K562 (cell line): ENCODE measurements at places on chromosomes 13 and 19. TPM values are rescaled to one million over a fixed set of nuclear protein-coding genes. Genes with fewer than 3 reads are reported as not detected.

DNA sequence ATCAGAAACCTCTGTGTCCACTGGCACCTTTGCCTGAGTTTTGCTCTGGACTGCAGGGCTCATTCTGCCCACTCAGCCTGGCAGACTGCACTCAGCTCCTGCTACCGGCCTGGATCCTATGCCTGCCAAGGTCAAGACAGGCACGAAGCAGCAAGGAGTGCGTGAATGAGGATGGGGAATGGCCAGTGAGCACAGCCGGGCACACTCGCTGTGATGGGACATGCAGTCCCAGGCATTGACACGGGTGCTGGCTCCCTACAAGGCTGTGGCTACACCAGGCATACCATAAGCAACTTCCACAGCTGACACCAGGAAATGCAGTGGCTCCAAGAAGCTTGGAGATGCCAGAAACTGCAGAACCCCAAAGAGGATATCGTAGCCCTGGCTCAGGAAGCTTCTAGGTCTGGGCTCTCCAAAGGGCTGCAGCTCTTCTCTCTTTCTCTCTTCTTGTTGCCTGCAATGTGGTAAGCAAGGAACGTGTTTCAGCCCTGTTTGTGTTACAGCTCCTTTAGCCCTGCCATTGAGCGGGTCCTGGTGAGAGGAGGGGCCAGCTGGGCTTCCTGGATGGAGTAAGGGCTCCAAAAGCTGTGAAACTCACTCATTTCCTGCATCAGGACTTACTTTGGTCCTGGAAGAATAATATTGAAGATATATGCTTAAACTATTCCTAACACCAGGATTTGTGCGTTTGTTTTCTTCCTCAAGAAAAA is 832.6 kb upstream of the SLITRK5 start:
- no peaks in the 10 kb centered on the region for H3K36me3 ChIP-seq
- DNase-seq = no peak

- DNase-seq = no peak
- H3K36me3 ChIP-seq = peaks cover 32% of the 10 kb centered on the region; the same call in 2 of the 3 replicates
- no peaks in the 10 kb centered on the region for H3K27me3 ChIP-seq
Measured at GRCh38 chr19:4043401-4043800, 23.3 kb downstream of the ZBTB7A start.

OLFM2 gene
- 0.33 and 0.67 TPM in 2 replicates for total RNA-seq

GRCh38 chr13:112634102-112634501 is 46.1 kb upstream of the TUBGCP3 start:
- H3K27me3 ChIP-seq = peaks cover 17% of the 10 kb centered on the region; the same call in 2 of the 3 replicates
- H3K4me3 ChIP-seq = no peak overlapping the region
- no peak for DNase-seq
- H3K27ac ChIP-seq = no peak overlapping the region
- peaks cover 5% of the 10 kb centered on the region for H3K4me1 ChIP-seq
- no peaks in the 10 kb centered on the region for H3K36me3 ChIP-seq

DNA sequence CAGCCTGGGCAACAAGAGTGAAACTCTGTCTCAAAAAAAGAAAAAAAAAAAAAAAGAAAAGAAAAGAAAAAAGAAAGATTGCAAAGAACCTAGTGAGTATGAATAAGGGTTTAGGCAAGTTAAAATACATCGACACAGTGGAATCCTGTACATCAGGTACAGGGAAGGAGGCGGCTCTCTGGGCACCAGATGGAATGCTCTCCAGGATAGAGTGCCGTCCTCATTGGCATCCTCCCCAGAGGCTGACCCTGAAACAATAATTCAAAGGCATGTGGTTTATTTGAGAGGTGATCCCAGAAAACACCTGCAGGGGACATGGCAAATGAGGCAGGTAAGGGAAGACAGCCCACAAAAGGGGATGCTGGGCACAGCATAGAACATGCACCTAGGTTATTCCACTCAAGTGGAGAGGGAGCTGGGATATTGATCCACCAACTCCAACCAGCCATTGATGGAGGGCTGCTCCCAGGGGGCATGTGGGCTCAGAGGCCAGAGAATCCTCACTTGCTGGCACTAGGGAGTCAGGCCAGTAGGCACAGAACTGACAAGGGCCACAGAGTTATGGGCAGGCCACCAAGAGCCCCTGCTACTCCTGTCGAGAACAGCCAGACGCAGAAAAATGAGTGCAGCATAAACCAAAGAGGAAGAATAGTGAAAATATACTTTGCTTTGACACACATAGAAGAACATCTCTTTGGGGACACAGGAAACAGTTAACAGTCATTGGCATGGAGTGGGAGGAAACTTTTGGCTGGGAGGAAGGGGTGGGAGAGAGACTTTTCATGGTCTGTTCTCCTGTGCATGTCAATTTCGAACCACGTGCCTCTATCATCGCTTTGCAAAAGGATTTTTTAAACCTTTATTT is 4.2 kb downstream of the TSPAN16 start:
- no peaks in the 10 kb centered on the region for H3K36me3 ChIP-seq
- no peak overlapping the region for H3K4me3 ChIP-seq
- no peak for DNase-seq
- no peak overlapping the region for H3K27ac ChIP-seq
- no peaks in the 10 kb centered on the region for H3K4me1 ChIP-seq

DNA sequence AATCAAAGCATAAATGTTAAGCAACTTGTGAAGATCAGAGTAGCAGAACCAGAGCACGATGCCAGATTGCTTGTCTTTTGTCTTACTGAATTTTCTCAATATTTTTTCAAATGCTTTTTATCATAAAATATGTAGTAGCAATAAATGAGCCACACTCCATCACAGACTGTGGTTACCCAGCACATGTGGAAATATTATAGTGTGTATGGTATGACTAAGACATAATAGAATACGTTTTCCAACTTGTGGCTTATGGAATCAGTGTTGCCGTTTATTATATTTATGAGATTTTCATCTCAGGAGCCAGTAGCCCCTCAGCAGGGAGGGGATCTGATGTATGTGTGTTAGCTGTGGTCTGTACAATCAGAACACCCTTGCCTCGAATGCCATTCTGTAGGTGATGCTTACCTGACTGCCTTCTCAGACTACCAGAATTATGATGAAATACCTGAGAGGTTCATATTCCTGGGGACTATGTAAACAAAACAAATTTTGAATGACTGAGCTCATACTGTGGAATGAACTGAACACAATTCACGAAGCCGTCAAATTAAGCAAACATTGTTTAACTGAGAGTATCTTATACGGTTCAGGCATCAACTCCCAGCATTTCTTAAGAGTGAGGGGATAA is 1.9 kb downstream of the SCEL start:
- H3K4me1 ChIP-seq = no peaks in the 10 kb centered on the region
- no peaks in the 10 kb centered on the region for H3K36me3 ChIP-seq
- H3K27ac ChIP-seq = no peak overlapping the region
- H3K27me3 ChIP-seq = 0 out of 3 replicates have a peak, but pooled peaks cover 2% of the 10 kb centered on the region

ELANE gene
- not detected in 2 replicates for total RNA-seq

- no peak overlapping the region for H3K4me3 ChIP-seq
- no peak for DNase-seq
- H3K27me3 ChIP-seq = no peaks in the 10 kb centered on the region
- no peaks in the 10 kb centered on the region for H3K4me1 ChIP-seq
- H3K36me3 ChIP-seq = no peaks in the 10 kb centered on the region
Measured at GRCh38 chr13:39571502-39572092, 31.4 kb downstream of the LHFPL6 start.

FLT3LG gene
- 5.0 and 6.4 TPM in 2 replicates for total RNA-seq

DNA sequence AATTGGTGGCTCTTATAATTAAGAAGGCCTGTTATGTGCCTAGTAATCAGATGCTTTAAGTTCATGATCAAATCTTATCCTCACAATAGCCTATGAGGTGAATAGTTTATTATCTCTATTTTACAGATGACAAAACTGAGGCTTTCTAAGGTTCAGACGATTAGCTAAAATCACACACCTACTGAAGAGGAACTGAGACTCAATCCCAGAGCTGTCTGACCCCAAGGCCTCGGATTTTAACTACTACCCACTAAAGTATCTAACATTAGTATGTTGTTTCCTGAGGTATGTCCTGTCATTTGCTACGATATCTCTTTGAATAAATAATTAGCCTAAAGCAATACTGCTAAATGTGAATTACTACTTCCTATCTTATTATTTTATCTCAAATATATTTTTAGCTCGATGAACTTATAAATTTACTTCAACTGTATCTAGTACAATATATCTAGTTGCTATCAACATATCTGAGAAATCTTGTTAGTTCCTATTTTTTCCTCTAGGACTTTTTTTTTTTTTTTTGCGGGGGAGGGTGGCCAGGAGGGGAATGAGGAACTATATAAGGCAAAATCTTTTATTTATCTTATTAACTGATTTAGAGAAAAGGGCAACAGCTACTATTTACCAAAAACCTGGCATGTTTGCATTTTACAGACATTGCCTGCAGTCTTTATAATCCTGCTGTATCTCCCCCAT is 118.5 kb downstream of the ABCC4 start:
- H3K27ac ChIP-seq = no peak overlapping the region
- H3K27me3 ChIP-seq = no peaks in the 10 kb centered on the region
- peaks cover 29% of the 10 kb centered on the region for H3K36me3 ChIP-seq
- H3K4me1 ChIP-seq = no peaks in the 10 kb centered on the region; the same call in 1 of the 2 replicates
- H3K4me3 ChIP-seq = no peak overlapping the region

- H3K27me3 ChIP-seq = peaks cover 8% of the 10 kb centered on the region; the same call in 2 of the 3 replicates
- peak overlapping the region; percentile 5; the same call in 1 of the 3 replicates for H3K27ac ChIP-seq
- peak overlapping the region; percentile 47 for H3K4me3 ChIP-seq
- H3K4me1 ChIP-seq = peaks cover 42% of the 10 kb centered on the region
- DNase-seq = no peak
- no peaks in the 10 kb centered on the region; the same call in 2 of the 3 replicates for H3K36me3 ChIP-seq
Measured at GRCh38 chr19:7829166-7829520, 875 bp upstream of the EVI5L start.

- no peaks in the 10 kb centered on the region for H3K27me3 ChIP-seq
- peaks cover 6% of the 10 kb centered on the region; the same call in 1 of the 3 replicates for H3K36me3 ChIP-seq
- peaks cover 28% of the 10 kb centered on the region for H3K4me1 ChIP-seq
- DNase-seq = no peak
Measured at GRCh38 chr19:40588110-40588854, 11.6 kb downstream of the SHKBP1 start.

EFNB2 gene
- total RNA-seq = 0.29 and 0.36 TPM in 2 replicates

FFAR3 gene
- not detected in 2 replicates for total RNA-seq

GRCh38 chr19:1154731-1155351 is 19.2 kb downstream of the SBNO2 start:
- no peak for DNase-seq
- H3K27ac ChIP-seq = no peak overlapping the region
- peaks cover 34% of the 10 kb centered on the region; the same call in 1 of the 3 replicates for H3K36me3 ChIP-seq
- H3K27me3 ChIP-seq = no peaks in the 10 kb centered on the region
- no peak overlapping the region for H3K4me3 ChIP-seq
